ENCODE measurements at places on chromosomes 11 and 22.
A peak's percentile ranks its signal among the peaks of the same experiment; 100 is the strongest.

DNA sequence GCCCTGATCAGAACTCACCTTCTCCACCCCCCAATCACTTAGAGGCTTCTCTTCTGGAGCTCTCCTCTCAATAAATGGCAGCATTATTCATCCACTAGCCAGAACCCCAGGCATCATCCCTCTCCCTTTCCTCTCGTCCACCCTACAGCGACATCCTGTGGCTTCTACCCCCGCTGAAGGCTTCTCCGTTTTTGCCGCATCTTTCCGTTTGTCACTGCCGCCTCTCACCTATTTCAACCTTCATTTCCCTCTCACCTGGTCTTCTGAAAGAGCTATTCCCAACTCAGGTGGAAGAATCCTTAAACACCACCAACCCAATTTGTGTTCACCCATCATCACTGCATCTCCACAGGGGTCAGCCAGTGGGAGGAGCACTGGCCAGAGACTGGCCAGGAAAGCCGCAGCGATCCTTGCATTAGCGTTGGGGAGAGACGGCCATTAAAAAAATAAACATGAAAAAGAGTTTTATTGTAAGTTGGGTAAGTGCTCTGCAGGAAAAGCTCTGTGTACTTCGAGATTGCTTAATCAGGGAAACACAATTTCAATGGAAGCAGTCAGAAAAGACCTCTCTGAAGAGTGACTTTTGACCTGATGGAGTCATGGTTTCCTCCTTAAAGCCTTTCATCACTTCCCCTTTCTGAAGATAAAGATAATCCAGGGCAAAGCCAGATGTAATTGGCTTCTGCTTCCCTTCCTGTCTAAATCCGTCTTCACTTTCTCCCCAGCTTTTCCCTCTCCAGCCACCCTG, 36.7 kb downstream of the SPATA19 start:
- DNase-seq: no peak

GRCh38 chr11:75677275-75677674, 8.4 kb upstream of the MAP6 start:
- no peak for DNase-seq

- no peak for DNase-seq
Observed at GRCh38 chr11:113623114-113623513, 83.0 kb downstream of the TMPRSS5 start.

- peak; percentile 25 for DNase-seq
Observed at GRCh38 chr11:104609311-104610085, 288.8 kb downstream of the CASP12 start.

- DNase-seq: no peak
Observed at GRCh38 chr11:43996318-43996717, 51.5 kb upstream of the ACCSL start.

DNA sequence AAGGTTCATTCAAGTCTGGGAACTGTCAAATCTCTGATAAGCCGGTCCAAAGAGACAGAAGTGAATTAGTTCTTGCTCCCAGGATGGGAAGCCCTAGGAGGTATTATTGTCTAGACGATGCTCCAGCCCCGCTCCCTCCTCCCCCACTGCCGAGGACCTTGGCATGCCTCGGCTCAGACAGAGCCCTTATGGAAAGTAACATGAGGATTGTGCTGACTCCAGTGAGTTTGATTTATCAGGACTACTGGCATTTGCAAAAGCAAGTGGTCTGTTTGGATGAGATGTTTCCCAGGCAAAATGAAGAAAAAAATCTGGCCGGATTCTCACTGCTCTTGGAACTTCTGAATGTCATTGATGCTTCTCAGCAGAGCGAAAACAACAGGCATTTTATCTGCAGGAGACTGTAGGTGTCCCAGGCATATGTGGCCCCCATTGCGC, 341.0 kb downstream of the ETS1 start:
- DNase-seq: no peak

GRCh38 chr22:43396321-43396933, 15.4 kb upstream of the MPPED1 start:
- no peak for DNase-seq

DNA sequence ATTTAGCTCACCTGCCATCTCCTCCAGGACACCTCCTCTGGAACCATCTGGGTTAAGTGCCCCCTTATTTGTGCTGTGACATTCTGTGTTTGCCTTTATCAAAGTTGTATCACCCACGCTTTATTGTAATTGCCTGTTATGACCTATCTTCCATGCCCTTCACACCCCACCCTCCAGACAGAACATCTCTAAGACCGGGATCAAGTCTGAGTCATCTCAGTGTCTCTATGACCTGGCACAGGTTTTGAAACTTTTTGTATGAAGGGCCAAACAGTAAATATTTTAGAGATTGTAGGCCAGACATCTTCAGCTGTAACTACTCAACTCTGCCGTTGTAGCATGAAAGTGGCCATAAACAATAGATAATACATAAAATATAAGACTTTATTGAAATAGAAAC, 161.8 kb downstream of the SPON1 start:
- DNase-seq: no peak

- DNase-seq: no peak
Observed at GRCh38 chr22:37469416-37470086, 16.6 kb downstream of the MFNG start.

DNA sequence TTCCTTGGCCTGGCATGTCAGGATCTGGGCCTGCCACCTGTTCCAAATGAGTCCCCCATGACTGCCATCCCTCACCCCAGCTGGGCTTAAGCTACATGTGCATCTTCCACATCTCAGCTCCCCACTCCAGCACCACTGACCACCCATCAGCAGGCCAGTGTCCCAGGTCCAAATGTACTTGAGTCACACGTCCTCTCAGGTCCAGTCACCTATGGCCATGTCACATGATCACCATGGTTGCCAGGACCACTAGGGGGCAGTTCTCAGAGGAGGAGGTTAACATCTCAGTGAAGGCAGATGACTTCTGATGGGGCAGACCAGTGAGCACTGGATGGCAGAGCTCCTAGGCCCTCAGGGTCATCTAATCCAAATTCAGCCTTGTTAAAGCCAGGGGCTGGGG, 41.9 kb upstream of the WNT11 start:
- DNase-seq: peak; percentile 28

GRCh38 chr11:46347637-46348311, 511 bp downstream of the DGKZ start:
- DNase-seq: no peak

DNA sequence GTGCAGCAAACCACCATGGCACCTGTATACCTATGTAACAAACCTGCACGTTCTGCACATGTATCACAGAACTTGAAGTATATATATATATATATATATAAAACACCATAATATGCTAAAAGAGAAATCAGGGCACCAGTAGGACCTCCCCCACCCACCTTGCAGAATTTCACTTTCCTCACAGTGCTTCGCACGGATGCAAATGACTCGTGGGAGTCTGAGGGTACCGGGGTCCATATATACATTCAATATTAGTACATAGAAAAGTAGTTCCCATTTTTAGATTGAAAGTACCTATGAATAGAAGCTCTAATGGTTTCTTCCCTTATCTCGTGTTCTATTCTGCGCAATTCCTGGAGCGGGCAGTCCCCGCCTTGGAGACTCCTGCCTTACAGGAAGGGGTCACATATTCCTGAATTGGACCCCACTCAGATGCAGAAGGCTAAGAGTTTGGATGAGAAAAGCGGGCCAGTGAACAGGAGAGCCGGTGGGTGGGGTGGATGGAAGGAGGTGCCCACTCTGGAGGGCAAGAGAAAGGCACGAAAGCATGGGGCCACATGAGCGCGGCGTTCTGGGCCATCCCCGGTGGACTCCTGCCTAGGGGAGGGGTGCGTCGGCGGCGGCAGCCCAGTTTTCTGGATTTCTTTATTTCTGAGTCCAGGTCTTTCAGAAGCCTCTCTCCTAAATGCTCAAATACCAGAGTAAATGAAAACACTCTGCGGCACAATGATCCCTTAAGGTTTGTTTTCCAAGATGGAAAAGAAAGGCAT, 136.3 kb downstream of the ETS1 start:
- peak; percentile 43 for DNase-seq

DNA sequence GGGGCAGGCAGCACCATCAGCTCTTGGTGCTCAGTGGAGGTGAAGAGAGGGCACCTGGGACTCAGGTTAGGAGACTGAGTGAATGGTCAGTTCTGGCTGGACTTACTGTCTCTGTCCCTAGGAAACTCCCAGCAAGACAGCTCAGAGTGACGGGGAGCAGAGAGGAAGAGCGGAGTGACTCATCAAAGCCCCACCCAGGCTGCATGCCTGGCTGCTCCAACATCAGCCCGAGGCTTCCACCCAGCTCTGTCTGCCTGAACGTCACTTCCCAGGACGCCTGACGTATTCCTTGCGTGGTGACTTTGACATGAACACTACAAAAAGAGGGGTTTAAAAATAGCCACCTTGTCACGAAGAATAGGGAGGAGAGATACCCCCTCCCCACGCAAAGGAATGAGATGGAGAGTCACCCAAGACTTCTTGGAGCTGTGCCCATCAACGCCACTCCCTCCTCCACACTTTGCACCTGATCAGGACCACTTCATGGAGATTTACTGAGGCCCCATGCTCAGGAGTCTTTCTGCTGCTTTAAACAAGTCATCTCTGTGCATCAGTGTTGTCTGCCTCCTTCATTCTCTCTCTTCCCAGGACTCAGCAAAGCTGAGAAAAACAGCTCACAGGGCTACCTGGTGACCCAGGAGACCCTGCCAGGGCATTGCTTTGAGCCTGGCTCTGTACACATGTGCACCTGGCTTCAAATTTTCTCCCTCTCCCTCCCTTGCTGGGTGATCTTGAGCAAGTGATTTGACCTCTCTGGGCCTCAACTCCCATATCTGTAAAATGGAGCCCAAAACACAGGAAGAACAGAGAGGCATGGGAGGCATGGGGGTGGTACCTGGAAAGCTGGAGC, 83.1 kb downstream of the MN1 start:
- DNase-seq: no peak

DNA sequence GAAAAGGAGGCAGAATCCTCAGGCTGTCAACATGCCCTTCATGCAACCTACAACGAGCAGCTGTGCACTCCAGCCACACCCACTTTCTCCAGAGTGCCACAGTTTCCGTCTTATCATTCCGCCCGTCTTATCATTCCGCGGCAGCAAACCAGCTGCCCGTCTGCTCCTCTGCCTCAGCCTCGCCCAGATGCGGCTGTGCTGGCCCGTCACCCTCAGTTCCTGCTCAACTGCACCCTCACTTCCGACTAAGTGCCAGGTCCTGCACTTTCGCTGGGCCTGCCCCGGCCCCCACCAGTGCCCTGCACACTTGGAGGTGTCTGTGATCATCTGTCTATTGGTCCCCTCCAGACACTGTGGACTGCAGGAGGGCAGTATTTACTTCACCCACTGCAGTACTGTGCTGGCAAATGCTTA, 43.7 kb downstream of the MICAL3 start:
- peak; percentile 47 for DNase-seq

DNA sequence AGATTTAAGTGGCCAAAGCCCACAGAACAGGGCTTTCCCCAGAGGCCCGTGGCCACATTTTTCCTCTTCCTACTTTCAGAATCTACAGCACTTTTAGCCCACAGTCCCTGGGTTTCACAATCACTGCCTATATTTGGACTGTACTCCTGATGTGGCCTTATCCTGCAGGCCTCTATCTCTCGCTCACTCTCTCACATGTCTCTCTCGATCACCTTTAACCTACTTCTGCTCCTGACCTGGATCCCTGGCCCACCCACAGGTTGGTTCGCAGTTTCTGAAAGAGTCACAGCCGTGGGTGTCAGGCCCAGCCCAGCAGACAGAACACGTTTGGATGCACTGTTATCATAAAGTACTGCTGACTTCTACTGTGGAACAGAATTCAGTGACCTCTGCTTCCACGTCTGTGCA, 55.5 kb downstream of the LARGE1 start:
- no peak for DNase-seq

DNA sequence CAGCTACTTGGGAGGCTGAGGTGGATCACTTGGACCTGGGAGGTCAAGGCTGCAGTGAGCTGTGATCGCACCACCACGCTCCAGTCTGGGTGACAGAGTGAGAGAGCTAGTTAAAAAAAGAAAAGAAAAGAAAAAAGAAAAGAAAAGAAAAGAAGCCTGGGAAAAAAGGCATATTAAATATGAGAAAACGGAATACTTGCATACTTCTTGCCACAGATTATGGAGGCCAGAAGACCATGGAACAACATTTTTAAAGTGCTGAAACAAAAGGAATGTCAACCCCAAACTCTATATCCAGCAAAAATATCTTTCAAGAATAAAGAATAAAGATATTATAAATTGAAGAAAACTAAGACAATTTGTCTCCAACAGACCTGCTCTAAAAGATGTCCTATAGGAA, 191.9 kb downstream of the EFCAB6 start:
- no peak for DNase-seq

- DNase-seq: no peak
Observed at GRCh38 chr11:127136438-127136837, 135.9 kb upstream of the KIRREL3 start.

DNA sequence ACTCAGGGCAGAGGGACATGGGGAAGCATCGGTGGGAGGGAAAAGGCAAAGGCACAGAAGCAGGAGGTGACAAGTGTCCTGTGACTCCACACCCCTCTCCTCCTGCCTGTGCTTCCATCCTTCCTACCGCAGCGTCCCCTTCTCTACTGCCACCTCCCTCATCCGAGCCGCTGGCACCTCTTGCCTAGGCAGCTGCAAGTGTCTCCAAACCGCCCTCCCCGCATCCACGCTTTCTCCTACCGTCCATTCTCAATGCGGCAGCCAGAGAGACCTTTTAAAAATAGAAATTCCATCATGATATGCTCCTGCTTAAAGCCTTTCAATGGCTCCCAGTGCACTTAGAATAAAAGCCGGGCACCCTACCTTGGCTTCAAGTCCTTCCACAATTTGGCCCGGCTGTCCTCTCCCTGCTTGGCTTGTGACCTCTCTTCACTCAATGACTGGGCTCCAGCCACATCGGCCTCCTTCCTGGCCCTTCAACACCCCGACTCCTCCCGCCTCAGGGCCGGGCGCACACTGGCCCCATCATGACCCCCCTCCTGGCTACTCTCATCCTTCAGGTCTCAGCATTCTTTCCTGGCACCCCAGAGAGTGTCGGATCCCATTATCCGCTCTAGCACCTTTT, 16.5 kb downstream of the LRRC10B start:
- DNase-seq: no peak

DNA sequence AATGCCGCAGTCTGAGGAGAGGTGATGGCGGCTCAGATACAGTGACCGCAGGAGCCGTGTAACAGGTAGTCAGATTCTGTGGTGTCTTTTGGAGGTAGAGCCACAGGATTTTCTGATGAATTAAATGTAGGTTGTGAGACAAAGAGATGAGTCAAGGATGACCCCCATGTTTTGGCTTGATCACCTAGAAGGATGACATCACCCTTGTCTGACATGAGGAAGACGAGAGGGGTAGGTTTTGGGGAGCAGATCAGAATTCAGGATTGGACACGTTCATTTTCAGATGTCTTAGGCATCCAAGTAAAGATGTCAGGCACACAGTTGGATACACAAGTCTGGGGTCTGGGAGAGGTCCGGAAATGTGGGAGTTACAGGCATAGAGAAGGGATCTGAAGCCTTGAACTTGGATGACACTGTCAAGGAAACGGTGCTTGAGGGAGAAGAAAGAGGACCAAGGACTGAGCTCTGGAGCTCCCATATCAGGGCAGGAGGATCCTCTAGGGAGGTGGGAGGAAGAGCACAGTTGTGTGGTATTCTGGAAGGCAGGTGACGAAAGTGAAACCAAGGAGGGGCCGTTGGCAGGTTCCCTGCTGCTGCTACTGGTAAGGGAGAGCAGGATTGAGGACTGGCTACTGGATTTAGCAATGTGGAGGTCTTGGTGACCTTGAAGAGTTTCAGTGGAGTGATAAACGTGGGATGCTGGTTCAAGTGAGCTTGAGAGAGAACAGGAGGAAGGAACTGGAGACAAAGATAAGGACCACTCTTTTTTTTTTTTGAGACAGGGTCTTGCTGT, 12.6 kb upstream of the GDPD5 start:
- DNase-seq: no peak

Data from germinal center (tissue), 1 donor.